ENCODE measurements at places on chromosomes 3 and 15.
A peak's percentile ranks its signal among the peaks of the same experiment; 100 is the strongest.

DNA sequence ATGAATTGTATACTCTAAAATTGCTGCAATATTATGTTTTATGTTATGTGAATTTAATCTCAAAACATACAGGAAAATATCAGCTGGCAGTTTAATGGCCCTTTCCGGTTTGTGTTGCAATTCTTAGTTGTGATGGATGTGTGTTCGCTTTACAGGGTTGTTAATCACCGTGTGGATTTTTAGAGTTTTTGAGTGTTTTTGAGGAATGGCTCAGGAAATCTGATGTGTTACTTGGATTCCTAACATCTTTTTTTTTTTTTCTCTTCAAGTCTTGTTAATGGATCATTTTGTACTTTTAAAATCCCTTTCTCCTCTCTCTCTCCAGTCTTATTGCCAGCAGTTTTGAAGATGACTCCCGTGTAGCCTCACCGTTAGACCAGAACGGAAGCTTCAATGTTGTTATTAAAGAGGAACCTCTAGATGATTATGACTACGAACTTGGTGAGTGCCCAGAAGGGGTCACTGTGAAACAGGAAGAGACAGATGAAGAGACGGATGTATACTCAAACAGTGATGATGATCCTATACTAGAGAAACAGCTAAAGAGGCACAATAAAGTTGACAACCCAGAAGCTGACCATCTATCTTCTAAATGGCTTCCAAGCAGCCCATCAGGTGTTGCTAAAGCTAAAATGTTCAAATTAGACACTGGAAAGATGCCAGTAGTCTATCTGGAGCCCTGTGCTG lies 35.7 kb downstream of the MGA start:
- peak; percentile 8 for DNase-seq

DNA sequence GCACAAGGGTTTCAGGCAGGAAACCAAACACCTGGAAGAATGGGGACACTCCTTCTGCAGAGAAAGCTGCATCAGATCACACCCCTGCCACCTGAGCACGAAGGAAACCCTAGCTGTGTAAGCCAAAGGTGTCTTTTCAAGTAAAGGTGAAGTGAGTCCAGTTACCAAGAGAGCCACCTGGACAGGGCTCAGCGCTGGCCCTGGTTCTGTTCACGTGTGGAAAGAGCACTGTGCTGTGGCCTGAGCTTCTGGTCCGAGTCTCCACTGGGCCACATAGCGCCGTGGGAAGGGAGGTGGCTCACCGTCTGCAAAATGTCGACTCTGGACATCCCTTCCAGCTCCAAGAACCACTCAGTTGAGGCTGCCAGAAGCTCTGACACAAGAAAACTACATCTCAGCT lies 151.1 kb downstream of the ADAMTS17 start:
- DNase-seq, result no peak

DNA sequence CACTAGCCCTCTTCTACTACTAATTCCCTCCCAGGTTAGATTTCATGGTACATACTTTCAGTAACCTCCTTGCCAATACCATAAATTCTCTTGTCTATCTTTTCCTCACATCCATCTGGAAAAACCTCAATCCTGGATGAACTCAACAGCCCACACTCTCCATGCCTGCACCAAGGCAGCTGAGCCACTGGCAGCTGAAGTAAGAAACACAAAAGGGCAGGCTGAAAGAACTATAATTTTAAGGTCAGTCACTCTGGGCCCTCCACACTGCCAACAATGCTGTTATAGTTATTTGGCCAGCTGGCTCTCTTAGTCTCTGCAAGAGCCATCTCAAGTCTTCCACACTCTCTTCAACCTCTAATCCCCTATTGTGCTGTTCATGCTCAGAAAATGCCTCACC lies 15.1 kb upstream of the TIPARP start:
- no peak for DNase-seq

- no peak for DNase-seq
Observed at GRCh38 chr3:120119846-120120510, 25.7 kb upstream of the GSK3B start.

DNA sequence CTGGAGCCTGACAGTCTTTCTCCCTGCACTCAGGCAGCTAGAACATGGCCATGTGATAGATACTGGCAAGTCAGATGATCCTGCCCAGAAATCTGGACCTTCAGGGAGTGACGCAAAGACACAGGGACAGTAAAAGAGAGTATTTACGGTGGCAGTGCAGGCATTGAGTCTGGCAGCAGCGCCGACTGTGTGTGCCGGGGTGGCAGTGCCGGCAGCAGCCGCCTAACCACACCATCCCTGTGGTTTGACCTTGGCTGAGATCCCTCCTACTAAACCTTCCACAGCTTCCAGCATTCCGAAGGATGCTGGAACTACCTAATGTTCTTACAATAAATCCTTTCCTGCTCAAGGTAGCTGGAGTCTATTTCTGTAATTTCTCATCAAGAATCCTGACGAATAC lies 4.6 kb upstream of the TSPAN3 start:
- no peak for DNase-seq

GRCh38 chr15:74259292-74259648 lies 23.1 kb downstream of the CCDC33 start:
- DNase-seq, result no peak

DNA sequence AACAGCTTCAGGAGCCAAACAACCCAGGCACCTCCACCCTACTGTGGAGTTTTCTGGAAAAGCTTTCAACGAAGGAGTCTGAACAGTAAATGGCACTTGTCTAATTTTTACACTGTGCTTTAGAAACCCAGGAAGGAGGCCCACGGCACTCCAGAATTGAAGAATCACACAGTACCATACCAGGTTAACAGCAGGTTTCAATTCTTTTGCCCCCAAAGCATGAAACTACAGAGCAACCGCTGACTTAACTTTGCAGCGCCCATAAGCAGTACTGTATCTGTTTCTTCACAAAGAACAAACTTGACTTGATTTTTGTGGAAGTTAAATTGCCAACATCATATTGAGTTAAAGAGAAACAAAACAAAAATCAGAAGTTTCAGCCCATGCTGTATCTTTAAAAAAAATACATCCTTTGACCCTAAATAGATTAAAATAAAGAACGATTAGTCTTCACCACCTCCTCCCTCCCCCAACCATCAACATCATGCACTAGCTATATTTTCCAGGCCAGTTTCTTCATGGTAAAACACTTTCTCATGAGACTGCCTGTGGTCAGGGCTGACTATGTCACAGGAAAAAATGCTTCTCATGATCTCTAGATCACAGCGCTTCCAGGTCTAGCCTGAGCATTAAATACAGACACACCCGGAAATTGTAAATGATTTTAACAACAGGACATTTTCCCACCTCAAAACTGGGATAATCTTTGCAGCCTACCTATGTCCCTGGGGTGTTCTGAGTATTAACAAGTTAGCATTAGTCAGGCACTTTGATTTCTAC lies 456.3 kb downstream of the FOXP1 start:
- DNase-seq, result peak; percentile 18

DNA sequence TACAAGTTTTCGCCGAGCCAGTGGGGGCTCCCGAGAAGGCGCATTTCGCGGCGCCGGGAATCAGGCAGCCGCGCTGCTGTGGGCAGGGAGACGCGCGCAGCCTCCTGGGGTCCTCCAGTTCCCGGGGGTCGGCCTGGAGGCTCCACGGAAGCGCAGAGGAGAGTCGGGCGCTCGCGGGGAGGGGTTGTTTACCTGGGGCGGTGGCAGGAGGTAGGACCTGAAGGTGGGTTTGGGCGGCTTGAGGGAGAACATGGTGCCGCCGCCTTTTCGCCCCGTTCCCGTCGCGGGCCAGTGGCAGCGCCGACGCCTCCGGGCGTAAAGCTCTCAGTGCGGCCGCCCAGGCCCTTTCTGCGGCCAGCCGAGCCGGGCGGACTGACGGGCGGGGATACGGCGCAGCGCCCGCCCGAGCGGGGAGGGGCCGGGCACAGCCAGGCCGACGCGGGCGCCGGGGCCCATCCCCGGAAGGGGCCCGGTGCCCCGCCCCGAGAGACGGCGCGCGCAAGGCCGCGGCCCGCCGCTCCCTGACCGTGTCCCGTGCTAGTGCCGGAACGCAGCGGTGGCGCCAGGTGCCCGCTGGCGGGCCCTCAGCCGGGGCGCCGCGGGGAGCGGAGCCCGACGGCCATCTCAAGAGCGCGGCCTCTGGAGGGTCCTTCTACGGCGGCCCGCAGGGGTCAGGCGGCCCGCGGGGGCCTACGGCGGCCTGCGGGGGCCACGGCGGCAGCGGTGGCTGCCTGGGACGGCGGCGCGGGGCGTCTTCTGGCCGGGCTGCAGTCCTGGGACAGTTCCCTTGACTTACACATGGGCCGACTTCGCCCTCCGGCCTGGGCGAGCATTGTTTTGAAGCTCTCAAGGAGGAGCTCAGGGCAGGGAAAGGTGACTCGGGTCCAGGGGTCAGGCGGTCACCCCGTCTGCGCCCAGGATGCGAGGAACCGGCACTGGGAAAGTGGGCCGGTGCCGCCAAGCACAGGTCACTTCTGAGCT lies at the start of gene MTMR10:
MTMR10 (minus strand) TSS at position 374 of the 981 bp plus-strand sequence; CDS start at position 252, 122 bp downstream.
- no peak for DNase-seq

DNA sequence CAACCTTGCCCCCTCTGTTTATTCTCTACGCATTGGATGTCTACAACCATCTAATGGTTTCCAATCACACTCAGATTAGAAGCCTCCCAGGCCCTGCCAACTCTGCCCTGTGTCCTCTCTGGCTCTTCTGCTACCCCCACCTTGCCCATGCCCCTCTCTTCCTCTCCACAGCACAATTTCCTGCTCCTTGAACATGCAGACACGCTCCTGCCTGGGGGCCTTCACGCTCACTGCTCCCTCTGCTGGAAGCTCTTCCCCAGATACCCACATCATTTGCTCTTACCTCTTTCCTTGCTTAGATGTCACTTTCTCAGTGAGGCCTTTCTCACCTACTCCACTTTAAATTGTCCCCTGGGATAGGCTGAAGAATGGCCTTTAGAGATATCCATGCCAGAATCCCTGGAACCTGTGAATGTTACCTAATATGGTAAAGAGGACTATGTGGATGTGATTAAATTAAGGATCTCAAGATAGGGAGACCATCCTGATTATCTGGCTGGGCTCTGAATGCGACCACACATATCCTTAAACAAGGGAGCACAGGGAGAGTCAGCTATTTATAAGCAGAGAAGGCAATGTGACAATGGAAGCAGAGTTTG lies 9.9 kb downstream of the KY start:
- no peak for DNase-seq

DNA sequence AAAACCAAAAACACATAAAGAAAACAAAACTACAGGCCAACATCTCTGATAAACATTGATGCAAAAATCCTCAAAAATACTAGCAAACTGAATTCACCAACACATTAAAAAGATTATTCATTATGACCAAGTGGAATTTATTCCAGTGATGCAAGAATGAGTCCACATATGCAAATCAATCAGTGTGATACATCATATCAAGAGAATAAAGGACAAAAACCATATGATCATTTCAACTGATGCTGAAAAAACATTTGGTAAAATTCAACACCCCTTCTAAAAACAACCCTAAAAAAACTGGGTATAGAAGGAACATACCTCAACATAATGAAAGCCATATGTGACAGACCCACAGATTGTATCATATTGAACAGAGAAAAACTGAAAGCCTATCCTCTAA lies 265.6 kb upstream of the DCBLD2 start:
- DNase-seq, result no peak

DNA sequence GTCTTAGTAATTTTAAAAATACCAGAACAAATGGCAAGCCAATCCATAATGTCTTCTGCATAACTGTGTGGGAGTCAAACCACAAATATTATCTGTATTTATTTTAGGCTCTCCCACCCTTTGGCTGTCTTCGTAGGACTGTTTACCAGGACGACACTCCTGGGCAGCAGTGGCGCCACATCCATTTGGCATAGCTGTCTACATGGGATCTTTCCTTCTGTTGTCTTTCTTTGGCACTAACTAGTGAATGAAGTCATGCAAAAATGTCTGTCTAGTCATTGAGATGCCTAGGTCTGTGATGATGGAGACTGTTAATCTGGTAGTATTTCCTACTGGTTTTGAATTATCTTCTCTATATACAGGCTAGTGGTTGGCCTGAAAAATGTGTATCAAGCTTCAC lies 54.0 kb upstream of the CHMP2B start:
- DNase-seq, result no peak

DNA sequence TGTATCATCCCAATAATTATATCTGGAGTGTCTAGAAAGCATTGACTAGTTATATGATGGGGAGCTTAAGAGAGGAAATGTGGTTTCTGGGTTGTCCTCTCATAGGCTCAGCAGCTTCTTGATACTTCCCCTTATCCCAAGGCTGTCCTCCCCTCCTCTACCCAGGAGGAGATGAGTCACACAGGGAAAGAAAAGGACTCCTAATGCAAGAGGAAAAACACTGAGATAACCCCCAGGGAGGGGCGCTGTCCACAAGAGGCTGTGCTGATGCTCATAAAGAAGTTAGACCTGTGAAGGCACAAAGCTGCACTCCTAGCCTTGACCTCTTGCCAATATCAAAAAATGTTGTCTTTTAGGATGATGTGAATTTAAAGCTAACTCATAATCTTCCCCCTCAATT lies 28.8 kb upstream of the GYG1 start:
- DNase-seq, result no peak

DNA sequence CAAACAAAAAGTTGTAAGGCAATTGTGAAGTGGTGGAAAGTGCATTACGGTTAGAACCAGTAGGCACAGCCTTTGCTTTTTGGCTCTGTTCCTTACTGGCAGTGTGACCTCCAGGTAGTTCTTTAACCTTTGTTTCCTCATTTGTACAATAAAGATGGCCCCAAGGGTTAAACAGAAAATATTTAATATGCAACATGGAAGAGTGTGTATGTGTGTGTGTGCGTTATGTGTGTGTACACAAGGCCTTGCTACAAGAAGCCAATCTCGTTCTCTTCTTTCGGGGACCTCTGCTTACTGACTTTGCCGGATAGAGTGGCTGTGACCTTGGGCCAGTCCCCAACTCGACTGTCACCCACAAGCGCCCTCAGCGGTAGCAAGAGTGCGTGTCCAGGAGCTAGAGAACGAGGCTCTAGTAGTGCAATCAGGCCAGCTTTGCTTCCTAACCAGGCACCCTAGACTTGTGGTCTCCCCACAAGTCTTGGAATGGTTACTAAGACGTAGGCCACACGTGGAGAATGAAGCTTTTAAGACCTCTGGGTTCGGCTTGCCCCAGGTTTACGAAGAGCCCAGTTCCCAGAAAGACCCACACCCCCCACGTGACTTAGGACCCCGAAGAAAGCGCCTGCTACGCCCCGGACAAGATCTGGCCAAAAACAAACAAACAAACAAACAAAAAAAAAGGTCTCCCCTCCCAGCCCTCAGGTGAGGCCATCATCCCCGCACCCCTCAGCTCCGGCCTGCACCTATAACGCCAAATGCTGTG lies 593 bp downstream of the CIAO2A start:
- DNase-seq, result no peak
